ENCODE measurements at places on chromosomes 2 and 18.

- DNase-seq = no peak
These were observed 3.9 kb upstream of the TRIB2 start for GRCh38 chr2:12712881-12713280.

GRCh38 chr2:9984217-9984739 is 32.8 kb downstream of the GRHL1 start:
- peak; percentile 72 for DNase-seq

GRCh38 chr2:6113786-6114185 is 421.6 kb downstream of the SOX11 start:
- no peak for DNase-seq

- no peak for DNase-seq
These were observed 168.6 kb downstream of the KLHL29 start for GRCh38 chr2:23553561-23553960.

GRCh38 chr2:236209535-236209934 is 41.3 kb upstream of the GBX2 start:
- DNase-seq = no peak

DNA sequence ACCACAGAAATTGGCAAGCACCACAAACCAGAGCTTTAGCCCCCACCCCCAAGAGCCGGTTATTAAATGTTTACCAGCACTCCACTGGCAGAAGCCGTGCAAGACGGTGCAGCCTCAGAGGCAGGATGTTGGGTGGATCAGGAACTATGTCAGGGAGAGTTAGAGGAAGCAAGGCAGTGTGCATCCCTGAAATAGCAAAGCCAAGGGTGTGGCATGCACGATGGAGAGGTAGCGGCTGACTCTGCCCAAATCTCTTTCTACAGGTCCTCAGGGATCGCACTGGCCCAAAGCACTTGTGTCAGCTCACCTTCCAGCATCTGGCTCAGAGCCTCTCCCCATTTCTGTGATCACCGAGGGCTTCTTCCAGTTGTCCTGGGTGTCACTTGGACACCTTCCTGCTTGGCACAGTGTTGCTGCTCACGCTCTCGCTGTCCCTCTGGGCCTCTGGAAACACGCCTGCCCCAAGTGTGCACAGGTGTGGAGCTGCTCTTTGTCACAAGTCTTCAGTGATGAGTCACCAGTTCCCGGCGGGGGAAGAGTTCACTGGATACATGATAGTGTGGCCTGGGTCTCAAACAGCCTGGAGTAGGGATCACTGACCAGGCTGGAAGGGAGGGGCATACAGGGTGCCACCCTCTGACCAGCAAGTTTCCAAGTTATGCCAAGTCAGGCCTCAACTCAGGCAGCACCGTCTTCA is 17.3 kb upstream of the B3GNT7 start:
- DNase-seq = no peak

- peak; percentile 61 for DNase-seq
These were observed 409.2 kb upstream of the SPHKAP start for GRCh38 chr2:228590681-228591080.

DNA sequence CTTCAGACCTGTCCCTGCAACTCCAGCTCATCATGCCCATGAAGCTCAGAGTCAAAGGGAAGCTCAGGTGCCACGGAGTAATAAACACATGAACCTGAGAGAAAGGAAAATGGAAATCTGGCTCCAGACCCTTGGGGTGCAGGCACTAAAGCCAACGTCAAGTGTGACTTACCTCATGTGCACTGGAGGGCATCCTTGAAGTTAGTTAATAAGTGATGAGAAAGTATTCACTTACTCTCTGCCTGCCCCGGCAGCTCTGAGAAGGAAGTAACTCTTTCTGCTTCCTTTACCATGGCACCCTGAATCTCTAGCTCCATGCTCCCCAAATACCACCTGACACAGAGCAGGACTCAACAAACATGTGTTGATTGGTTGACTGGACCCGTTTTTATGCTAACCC is 21.4 kb upstream of the AGAP1 start:
- DNase-seq = no peak

GRCh38 chr2:72084584-72084976 is 63.1 kb downstream of the CYP26B1 start:
- no peak for DNase-seq

- no peak for DNase-seq
These were observed 83.5 kb downstream of the ZNF804A start for GRCh38 chr2:184681642-184682321.

DNA sequence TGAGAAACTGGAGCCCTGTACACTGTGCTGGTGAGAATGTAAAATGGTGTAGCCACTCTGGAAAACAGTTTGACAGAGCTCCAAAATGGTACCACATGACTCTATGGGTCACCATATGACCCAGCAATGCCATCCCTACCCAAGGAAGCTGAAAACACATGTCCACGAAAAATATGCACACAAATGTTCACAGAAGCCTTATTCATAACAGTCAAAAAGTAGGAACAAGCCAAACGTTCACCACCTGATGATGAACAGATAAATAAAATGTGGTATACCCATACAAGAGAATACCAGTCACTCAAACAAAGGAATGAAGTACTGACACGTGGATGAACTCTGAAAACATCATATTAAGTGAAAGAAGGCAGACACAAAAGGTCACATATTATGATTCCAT is 4.6 kb downstream of the AFG3L2 start:
- DNase-seq = no peak

GRCh38 chr18:59357928-59358327 is 1.1 kb downstream of the LMAN1 start:
- no peak for DNase-seq

- no peak for DNase-seq
These were observed 42.6 kb downstream of the LPIN2 start for GRCh38 chr18:2970344-2970743.

DNA sequence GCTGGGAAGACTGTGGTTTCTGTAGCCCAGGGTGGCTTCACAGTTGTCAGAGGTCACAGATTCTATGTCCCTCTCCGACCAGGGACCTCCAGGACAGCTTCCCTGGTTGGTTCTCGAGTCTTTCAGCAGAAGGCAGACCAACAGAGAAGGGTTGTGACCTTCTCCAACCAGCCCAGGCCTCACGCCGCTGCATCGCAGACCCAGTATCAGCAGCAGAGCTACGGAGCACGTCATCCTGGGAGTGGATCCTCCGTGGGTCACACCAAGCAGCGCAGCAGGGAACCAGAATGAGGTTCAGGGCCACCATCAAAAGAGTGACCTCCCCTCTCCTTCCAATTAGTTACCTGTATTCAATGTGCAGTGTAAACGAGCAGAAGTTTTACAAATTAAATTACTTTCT is 49.3 kb downstream of the ST3GAL5 start:
- DNase-seq = no peak

- DNase-seq = no peak
These were observed 21.3 kb downstream of the APCDD1 start for GRCh38 chr18:10475654-10476291.

- DNase-seq = no peak
These were observed 73.3 kb upstream of the L3MBTL4 start for GRCh38 chr18:6487968-6488367.

DNA sequence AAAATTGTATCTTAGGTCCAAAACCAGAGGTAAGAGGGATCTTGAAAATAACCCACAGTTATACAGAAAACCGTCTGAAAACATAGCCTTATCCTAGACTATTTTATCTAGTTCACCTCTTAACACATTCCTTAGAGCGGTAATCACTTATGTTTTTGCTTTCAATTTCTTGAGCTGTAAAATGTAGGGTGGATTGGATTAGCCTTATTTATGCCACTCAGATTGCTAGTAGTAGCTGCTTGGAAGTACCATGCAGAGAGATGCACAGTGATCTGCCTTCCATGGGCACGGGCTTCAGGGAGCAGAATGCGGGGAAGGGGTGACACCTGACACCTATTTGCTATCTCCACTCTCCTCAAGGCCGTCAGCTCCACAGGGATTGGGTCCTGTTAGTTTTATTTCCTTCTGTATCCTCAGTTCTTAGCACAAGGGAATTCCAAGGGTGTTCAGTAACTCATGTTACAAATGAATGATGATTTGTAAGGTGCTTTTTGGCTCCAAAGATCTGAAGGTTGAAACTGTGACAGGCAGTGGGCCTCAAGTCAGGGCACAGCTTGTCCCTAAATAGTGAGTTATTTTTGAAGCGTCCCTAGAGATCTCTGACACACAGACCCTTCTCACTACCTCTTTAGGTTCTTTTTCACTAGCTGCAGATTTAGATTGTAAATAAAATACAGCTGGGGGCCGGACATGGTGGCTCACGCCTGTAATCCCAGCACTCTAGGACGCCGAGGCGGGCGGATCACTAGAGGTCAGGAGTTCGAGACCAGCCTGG is 64.0 kb upstream of the PMAIP1 start:
- DNase-seq = no peak

All from GM13977 (cell line).